ENCODE measurements at places on chromosomes 11 and 22.

- no peak for DNase-seq
Measured at GRCh38 chr22:21446128-21446826, 20.9 kb upstream of the TMEM191C start.

DNA sequence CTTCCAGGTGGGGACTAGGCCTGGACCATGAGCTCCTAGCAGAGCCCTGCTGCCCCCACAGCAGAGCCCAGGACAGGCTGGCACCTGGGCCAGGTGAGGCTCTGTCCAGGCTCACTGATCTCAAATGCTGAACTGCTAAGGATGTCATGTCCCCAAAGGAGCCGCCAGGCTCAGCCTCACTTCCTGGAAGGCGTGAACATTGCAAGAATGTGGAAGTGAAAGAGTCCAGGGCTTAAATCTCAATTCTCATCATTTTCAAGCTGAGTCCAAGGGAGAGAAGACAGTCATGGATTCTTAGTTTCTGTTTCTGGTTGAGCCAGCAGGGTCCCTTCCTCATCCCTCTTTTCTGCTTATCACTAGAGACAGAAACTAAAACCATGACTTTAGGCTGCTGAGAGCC is 5.0 kb downstream of the ASCL2 start:
- no peak for DNase-seq

GRCh38 chr11:74748211-74749126 is at the start of gene RNF169:
Gene RNF169, plus strand, starts transcription at chr11:74748849. Its CDS starts 32 bp downstream, at chr11:74748881.
- peak; percentile 96 for DNase-seq

DNA sequence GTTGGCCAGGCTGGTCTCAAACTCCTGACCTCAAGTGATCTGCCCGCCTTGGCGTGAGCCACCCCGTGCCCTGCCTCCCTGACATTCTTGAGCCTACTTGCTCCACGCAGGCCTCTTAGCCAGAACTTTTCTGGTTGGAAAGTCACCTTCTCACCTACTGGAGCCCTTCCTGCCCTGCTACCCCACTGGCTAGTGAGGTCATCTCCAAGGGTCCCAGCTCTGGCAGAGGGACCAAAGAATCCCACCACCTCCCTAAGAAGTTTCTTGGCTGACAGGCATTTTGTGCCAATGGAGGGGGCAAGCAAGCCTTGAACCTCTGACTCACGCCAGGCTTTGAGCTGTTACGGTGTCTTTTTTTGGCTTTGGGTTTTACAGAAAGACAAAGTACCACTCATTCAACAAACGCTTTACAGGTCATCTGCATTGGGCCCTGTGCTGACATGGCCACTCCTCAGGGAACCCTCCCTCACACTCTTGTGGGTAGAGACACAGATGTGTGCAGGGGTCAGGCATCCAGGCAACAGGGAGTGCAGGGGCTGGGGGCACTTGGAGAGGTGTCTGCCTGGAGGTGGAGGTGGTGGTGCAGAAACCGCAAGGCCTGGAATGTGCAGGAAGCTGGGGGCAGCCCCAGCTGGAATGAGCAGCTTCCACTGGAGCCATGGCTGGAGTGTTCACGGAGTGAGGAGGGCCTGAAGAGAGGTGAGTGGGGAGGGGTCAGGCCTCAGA is 27.1 kb upstream of the WNT11 start:
- no peak for DNase-seq

- no peak for DNase-seq
Measured at GRCh38 chr11:47932544-47932943, 47.8 kb upstream of the PTPRJ start.

GRCh38 chr22:25202290-25202921 is 2.7 kb downstream of the CRYBB3 start:
- peak; percentile 22 for DNase-seq

- no peak for DNase-seq
Measured at GRCh38 chr11:34602245-34602644, 18.6 kb upstream of the EHF start.

DNA sequence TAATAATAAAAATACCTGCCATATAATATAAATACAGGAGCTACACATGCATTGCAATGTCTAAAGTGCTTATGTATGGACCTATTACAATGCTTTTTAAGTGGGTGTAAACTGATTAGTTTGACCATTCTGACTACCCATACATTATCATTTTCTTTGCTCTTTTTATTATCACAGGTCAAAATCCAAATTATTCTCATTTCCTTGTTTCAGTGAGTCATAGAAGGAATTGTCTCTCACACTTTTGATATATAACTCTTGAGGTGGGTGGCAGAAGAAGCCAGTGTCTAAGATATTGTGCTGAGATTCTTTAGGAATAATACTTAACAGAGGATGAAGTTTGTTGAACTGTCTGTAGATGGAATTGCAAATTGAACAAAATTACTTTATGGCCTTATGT is 35.6 kb downstream of the GAS2 start:
- DNase-seq: no peak

DNA sequence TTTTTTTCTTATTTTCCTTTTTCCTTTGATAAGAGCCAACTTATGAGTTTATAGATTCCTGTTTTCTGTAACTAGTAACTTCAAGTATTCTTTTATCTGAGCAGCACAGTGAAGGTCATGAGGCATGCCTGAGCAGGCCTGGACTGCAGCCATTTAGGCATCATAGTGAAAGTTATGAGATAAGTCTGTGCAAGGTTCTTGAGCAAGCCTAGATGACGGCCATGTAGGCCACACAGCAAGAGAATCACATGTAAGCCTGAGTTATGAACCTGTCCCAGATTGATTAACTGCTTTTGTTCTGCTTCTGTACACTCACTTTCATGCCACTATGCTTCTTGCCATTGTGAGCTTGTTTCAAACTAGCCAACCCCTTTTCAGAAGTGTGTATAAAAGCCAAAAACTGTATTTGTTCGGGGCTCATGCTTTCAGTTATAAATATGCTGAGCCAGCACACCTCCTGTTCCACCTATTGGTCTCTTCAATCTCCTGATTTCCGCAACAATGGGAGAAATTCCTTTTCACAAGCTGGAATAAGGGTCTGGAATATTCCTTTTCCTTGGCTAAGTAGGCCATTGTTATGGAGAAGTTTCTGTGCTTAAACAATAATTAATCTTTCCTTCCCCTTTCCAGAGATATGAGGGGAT is 745.7 kb downstream of the FAM181B start:
- no peak for DNase-seq

DNA sequence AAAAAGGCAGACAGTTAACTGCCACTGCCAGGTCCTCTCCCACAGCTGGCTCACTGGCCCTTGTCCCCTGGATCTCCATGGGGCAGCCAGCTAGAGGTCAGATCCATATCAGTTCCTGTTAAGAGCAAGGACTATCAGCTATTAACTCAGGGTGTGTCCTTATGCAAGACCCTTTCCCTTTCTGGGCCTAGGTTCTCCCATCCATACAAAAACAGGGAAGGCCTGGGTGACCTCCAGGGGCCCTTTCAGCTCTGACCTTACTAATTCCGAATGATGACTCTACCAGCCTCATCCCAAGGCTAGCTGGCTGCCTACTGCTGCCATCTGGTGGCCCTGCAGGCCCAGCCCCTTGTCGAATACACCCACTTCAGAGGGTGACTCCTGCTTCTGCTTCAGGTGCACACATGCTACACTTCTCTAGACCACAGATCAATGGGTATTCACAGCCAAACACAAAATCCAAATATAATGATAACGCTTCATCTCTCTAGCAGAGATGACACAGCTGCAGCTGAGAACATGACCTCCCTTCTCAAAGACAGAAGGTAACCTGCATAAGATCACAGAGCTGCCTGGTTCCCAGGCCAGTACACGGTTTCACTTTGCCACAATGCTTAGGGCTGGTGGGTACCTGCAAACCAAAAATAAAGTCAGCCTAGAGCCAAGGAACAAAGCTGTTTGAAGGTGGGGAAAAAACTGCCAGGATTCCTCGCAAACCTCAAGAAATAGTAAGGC is 34.1 kb downstream of the SERGEF start:
- DNase-seq: no peak

GRCh38 chr11:75800728-75801361 is 14.2 kb upstream of the UVRAG start:
- no peak for DNase-seq

GRCh38 chr11:111829185-111829968 is 42.0 kb downstream of the ALG9 start:
- no peak for DNase-seq

GRCh38 chr11:26778000-26778757 is 56.3 kb upstream of the SLC5A12 start:
- no peak for DNase-seq

DNA sequence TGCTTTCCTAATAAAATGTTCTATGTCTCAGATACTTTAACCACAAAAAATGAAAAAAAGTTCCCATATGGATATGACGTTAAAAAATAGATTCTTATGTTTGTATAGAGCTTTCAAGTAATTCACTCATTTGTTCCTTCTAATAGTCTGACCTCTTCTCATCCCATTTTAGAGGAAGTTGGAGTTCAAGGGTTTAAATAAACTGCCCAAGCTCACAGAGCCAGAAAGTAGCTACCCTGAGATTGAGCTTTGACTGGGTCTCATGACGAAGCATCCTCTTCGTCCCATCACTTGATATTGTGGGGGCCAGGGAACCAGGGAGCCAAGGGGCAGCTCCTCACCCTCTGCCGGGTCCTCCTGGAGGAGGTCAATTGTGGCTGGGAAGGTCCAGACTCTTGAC is 116.3 kb downstream of the CCDC81 start:
- DNase-seq: no peak

DNA sequence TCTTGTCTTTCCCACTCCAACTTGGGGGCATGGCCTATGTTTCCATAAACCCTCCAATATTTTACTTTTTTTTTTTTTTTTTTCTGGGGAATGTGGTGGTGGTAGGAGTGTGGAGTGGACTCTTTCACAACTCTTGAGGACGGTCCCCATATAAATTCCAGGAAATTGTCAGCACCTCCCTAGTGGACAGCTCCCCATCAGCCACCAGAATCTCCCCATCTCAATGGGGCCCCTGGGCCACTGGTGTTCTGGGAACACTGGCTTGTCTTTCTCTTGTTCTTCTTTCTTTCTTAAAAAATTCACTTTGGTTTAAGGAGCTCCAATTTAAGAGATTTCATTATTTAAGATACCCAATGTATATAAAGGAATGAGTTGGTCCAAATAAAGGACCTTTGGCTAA is 74.1 kb downstream of the ADM start:
- DNase-seq: no peak

DNA sequence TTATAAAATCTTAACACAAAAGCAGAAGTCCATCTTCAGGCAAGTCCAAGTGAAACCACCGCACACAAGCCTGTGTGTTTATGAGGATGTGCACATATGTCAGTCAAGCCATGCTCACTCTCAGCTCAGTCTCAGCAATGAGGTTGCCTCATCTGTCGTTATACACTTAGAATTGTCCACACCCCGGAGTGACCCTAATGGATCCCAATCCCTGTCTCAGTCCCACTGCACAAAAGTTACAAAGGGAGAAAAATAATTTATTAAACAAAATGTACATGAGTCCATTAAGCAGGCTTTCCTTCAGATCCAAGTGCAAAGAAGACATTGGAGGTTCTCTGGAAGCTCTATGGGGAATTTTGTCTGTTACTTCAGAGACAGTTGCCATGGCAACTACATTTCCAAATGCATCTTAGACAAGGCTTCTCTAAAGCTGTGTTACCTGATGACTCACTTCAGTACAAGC is 24.4 kb downstream of the OR8B12 start:
- no peak for DNase-seq

DNA sequence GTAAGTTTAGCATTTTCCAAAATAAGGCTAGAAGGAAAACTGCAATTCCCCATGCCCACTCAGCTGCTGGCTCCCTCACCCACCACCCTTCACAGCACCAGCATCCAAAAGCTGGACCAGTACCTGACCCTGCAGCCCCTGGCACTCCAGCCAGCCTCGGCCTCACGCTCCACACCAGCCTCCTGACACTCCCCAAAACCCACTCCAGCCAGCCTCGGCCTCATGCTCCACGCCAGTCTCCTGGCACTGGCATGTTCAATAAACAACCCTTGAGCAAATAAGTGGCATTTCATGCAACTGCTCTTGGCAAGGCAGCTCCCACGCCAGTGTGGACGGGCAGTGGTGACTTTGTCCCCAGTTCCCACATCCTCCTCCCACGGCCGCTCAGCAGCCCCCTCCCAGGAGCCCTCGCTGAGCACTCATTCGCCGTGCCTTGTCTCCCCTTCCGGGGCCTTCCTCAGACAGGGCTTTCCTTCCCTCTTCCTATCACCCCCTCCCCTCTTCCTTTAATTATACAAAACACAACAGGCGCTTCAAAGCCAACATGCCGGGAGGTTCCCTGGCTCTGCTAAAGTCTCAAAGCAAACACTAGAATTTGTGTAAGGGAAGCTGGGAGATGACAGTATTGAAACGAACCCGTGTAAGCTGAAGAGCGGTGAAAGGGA is 6.8 kb downstream of the TOLLIP start:
- DNase-seq: no peak

- no peak for DNase-seq
Measured at GRCh38 chr11:60378354-60378753, at the start of gene MS4A7. Gene MS4A7, plus strand, starts transcription at chr11:60378532. Its CDS starts 4,610 bp downstream, at chr11:60383142.

DNA sequence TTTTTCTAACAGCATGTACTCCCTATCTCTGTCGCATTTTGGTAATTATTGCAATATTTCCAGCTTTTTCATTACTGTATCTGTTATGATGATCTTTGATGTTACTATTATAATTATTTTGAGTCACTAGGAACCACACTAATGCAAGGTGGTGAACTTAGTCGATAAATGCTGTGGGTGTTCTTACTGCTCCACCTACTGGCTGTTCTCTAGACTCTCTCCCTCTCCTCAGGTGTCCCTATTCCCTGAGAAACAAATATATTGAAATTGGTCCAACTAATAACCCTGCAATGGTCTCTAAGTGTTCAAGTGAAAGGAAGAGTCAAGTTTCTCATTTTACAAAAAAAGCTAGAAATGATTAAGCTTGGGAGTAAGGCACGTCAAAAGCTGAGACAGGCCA is 10.5 kb downstream of the ARL14EP start:
- DNase-seq: no peak

DNA sequence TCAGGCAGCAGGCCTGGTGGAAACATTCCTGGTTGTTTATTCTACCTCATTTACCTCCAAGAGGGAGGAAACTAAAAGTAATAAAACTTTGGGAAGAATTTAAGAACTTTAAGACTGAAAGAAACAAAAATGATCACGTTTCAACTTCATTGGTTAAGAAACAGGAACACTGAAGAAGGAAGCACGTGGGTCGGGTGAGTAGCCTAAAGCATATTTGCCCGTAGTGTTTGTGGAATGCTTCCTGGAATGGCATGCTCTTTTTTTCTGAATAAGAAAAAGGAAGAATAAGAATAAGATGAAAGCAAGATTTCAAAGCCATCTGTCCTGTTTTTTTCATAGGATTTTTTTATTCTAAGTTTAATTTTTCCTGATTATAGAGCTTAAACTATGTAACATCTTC is 83.1 kb downstream of the WNT11 start:
- DNase-seq: no peak

DNA sequence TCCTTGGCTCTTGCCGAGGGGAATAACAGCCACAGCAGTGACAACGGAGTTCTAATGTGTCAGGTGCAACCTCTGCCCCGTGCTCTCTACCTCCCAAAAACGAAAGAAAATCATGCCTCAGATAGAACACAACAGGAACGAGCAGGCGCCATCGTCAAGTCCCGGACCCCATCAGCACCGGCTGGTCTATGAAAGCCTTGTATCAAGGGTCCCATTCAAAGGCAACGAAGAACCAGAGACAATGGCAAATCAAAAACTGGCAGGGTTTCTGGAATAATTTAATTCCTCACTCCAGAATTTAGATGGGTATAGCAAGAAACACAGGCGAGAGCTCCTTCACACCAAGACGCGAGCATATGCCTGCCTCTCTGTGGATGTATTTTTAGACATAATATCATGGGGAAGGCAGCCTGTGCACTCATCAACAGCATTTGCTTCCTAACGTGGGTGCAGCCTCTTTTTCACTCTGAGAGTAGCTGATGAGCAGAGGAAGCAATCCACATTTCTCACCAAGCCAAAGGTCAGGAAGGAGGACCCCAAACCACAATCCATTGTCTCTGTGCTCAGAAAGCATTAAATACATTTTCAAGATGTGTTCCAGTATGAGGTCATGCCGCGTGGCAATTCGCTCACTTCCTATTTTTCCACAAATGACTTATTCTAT is 193.4 kb upstream of the BLID start:
- no peak for DNase-seq
